ENCODE measurements at places on chromosomes 12 and 14.

DNA sequence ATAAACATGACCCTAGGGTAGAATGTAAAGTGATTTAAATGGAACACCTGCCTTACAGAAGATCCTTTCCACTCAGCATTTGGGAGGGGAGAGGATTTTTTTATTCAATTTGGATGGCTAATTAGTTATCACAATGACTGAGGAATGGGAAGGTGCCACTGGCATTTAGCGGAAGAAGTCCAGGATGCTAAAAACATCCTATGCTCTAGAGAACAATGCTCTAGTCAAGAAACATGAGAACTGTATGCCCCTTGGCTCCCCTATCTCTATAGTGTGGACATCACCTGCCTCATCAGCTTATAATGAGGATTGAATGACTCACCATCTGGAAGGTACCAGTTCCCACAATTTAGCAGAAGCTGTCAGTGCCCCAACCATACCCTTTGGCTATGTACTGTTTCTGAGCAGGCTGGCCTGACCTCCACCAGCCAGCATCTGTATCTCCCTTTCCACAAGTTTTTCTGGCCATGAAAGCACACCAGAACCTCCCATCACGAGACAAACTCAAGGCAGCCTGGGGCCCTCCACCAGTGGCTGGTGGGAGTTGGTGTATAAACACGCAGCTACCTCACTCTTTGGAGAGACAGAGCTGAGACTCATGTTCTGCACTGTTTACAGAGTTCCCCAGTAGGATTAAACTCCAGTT is 109.7 kb upstream of the VASH1 start:
- DNase-seq = no peak

GRCh38 chr14:79967453-79967852 is 243.9 kb downstream of the DIO2 start:
- DNase-seq = no peak

DNA sequence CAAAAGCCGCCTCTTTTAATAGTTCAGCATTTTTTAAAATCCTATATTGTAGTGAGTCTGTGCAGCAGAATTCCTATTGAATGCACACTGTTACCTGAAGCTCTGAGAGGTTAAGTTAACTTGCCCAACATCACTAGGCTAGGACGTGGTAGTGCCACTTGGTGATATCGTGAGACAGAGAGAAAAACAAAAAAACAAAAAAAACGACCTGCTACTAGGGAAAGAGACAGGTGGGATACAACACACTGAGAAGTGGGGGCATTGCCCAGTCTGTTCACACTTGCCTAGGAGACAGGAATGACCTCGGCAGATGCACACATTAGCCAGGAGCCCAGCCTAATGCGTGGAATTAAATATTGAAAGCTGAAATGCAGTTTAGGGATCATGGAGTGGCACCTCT is 129.7 kb upstream of the CCND2 start:
- DNase-seq = no peak

DNA sequence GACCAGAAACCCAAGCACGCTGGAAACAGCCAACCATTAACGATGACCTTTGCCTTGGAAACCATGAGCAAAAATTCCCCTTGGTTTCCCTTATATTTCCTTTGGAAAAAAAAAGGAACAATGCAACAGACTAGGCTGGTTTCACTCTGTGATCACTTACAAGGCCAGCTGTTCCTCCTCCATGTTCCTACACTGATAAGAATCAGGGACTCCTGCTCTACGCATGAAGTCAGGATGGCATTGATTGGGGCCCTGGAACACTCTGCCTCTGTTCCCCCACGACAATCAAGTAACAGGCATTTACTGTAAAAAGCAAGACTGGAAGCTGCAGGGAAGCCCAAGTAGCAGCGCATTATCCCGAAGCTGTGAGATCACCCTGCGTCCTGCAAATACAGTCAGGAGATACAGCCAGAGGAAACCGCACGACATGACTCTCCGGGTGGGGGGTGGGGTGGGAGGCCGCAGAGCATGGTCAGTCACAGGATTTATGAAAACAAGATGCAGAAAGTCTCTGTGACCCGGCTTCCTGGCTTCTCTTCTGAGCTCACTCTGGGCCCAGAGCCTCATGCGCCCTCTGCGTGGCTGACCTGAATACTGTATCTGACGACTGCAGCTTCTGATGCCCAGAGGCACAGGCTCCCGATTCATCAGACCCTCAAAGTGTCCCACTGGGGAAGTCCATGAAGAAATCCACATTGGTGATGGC is 31.1 kb downstream of the SSH1 start:
- no peak for DNase-seq

DNA sequence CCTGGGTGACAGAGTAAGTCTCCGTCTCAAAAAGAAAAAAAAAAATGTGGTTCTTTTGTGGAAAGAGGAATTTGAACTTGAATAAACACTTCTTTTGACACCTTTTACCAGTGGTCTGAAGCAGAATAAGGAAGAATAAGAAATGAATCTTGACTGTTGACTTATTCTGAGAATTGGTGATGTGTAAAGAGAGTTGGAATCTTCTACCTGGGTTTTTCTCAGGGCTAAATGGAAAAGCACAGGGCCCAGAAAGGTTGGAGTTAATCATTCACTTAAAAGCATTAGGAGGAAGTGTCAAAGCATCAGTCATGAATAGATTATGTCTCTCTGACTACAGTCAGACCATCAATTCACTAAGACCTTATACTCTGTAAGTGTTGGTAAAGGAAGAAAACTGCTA is 13.9 kb downstream of the PNMA1 start:
- DNase-seq = no peak
